Neural crest cell (in vitro differentiated cells): ENCODE measurements at places on chromosomes 5 and 9.

DNA sequence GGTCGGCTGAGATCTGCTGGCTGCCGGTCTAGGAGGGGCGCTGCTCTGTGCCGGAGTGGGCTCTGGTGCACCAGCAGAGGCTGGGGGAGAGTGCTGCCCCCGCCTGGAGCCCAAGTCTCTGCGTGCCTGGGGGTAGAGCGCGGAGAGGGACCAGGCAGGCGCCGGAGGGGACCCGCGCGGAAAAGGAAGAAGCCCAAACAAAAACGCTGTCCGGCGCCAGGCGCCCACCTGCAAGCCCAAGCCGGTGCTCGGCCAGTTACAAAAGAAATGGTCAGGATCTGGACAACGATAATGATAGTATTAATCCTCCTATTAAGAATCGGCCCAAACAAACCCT is 571 bp upstream of the S1PR3 start:
- DNase-seq = no peak

DNA sequence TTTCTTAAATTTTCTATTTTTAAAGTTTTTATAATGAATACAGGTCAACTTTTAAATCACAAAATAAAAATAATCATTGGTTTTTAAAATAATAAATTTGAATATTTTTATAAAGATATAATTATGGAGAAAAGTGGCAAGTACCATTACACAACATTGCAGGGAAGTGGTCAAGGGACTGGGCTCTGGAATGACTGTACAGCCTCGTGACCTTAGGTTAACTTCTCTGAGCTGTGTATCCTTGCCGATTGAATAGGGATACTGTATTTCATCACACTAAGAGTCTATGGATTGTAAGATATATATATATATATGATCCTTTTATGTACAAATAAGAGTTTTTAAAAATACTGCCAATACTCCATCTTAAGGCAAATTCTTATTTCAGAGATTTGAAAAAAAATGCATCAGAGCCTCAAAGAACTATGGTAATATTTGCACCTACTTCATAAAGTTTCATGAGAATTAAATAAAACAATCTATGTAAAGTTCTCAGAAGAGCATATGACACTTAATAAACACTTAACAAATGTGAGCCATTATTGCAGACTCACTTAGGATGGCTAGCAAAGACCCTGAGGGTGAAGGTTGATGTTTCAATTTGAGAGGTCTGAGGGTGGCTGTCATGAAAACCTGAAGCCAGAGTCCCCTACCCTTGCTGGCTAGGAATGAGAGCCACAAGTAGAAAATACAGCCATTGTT is 136.5 kb downstream of the CCDC192 start:
- no peak for DNase-seq

DNA sequence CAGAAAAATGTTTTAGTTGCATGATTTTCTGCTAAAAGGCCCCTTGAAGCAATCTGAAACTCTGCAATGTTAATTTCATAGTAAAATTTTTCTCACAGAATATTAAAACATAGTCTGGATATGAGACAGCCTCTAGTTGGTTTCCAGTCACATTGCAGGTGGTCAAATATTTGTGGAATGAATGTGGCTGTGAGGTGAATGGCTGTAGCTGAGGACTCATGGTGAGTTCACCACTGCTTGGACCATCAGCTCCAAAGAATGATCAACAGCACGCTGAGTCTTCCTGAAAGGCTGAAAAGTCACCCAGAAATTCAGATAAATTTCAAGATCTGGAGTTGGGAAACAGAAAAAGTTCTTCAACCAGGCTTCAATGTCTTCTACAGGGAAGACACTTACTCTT is 79.8 kb downstream of the MAT2B start:
- DNase-seq = no peak

DNA sequence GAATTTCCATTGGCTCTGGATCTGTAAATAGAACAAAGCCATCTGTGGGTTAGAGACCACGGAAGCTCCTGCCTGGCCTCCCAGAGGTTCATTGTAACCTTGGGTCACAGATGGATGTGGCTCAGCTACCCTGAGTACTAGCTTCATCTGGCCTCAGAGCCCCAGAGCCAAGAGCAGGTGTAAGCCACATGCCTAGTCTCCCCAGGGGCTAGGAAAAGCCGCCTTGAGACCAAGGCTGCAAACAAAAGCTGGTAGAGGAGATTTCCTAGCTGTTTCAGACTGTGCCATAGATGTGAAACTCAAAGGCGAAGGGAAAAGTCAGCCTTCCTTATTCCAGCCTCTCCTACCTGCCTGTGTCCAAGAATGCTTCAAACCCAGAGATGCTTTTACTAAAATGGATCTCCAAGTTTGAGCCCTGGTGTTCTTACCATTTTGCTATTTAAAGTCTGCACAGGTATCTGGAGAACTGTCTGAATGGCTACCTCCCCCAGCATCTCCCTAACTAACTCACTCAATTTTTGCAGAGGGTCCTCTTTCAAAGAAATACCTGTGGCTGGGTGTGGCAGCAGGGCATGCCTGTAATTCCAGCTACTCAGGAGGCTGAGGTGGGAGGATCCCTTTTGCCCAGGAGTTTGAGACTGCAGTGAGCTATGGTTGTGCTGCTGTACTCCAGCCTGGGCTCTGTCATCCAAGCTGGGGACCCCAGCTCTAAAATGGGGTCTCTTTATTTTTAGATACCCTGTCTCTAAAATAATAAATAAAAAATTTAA is 42.3 kb upstream of the MAP1B start:
- DNase-seq = no peak

- DNase-seq = peak; percentile 51
Observed at GRCh38 chr5:17219006-17219422, 1.6 kb downstream of the BASP1 start.

- DNase-seq = no peak
Observed at GRCh38 chr9:87658511-87658910, 67.4 kb upstream of the CTSL start.

DNA sequence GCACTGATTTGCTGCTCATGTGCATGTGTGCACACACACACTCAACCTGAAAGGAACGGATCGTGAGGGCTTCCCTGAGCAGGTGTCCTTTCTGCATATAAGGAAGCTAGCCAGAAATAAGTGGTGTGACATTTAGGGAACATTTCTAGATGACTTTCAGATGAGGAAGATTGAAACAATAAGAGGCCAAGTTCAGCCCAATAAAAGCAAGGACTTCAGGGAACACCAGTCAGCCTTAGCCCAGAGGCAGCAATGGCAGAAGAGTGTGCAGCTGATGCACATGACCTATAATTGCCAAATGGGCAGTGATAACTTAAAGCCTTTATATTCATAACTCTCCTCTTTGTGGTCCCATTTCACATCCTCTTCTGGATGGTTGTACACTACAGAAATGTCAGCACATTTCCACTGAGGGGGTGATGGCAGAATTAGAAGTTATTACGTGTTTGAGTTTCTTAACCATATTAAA is 255.5 kb downstream of the TRIM32 start:
- DNase-seq = no peak

DNA sequence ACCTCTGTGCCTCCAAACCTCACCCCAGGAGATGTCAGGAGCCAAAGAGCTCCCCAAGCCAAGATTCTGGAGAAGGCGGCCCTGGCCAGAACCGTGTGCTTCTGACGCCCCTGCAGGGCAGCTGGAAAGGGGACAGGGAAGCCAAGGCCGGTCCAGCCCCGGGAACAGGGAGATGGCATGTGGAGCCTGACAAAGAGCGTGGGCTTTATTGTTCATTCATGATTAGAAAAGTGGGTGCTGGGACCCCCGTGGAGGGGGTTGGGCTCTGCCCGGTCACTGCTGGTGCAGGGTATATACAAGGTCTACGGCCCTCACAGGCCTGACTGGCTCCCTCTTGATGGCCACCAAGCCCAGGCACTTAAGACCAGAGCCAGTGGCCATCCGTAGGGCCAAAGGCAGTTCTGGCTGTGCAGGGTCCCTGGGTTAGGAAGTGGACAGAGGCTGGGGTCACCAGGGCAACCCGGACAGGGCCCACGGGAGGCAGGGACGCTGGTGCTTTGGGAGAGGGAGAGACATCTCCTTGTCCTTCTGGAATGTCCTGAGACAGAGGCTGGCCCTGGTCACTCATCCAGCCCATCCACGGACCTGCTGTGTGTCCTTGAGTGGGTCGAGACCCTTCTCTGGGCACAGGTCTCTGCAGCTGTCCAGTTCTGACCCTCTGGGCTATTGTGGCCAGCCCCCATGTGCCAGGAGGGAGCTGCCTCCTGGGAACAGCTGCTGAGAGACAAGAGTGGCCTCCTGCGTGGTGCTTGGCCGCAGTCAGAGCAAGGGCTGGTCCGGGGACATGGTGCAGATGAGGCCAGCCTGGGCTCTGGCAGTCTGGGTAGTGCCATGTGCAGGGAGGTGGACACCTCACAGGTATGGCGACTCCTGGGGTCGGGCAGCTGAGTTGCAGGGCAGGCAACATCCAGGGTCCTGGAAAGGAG is 12.5 kb downstream of the NINJ1 start:
- no peak for DNase-seq

DNA sequence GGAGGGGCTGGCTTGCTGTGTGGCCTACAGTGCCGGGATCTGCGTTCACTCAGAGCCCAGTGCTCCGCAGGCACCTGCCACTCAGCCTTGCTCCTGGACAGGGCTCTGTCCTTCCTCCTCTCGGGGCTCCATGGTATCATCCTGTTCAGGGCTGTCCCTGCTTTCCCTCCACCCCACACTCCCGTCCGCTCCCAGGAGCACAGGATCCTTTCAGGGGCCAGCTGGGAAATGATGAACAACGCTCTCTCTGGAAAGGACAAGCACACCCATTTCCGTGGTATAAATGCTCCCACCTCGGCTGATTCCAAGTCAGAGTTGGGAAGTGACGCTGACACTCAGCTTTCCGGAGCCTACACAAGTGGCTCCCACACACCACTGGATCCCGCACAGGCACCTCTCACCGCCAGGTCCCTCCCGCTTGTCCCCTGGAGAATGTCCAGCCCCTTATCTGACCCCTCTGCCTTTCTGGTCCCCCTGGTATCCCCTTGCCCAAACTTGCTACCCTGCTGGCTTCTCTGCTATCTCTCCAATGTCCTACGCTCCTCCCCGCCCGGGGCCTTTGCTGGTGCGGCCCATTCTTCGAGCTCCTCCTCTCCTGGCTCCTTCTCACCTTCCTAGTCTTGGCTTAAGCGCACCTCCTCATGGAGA is 21.3 kb downstream of the HMCN2 start:
- no peak for DNase-seq

GRCh38 chr5:83173826-83174225 is 96.5 kb downstream of the XRCC4 start:
- no peak for DNase-seq

GRCh38 chr5:122661496-122662180 is 113.2 kb upstream of the SNX2 start:
- DNase-seq = no peak

- DNase-seq = no peak
Observed at GRCh38 chr9:135243201-135244190, 156.0 kb downstream of the OLFM1 start.

DNA sequence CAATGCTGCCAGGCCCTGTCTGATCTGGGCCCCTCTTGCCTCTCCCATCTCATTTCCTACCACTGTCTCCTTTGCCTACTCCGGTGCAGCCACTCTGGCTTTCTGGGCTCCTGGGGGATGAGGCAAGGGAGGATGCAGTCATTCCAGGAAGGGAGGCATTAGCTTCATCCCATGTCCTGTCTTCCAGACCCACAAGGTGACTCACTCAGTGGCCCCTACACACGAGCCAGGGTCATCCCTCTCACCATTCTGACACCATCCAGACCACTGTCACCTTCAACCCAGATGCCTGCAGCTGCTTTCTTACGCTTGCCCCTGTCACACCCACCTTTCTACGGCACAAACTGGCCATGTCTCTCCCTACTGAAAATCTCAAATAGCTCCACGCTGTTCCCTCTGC is 19.1 kb downstream of the ACSL6 start:
- no peak for DNase-seq

GRCh38 chr5:180487556-180487955 is 6.6 kb upstream of the CNOT6 start:
- DNase-seq = no peak

DNA sequence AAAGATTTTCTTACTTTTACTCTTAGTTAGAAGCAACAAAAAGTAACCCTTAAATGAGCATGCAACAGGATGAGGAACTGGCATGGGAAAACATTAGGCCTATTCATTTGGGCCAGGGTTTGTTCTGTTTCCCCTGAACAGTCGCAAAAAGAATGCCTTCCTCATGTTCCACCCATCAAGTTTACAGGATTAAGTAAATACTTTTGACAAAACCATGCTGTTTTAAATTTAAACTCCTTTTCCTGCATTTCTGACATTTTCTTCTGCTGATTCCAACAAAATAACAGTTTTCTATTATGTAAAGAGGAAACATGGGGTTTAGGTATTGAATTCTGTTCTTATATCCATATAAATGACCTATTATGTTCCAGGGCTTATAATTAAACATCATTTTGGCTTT is 236.6 kb upstream of the ACTBL2 start:
- DNase-seq = no peak

GRCh38 chr5:92637247-92637646 is 943.8 kb downstream of the NR2F1-AS1 start:
- no peak for DNase-seq

GRCh38 chr9:129231022-129231739 is 53.1 kb upstream of the IER5L start:
- DNase-seq = no peak

DNA sequence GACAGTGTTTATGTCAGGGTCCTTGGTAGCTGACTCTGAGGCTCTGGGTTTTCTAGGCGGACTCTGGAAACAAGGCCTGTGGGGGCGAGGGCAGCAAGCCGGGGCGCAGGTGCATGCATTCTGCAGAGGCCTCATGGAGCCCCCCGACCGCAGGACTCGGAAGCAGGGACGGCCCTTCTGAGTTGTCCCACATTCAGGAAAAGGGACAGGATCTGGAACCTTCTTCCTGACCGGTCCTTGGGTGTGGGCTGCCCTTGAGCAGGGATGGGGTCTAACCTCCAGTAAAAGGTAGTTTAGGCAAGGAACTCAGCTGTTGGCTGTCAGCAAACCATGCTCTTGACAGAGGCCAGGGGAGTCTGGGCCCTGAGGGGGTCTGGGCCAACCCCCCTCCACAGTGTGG is 7.4 kb upstream of the COL5A1 start:
- no peak for DNase-seq

DNA sequence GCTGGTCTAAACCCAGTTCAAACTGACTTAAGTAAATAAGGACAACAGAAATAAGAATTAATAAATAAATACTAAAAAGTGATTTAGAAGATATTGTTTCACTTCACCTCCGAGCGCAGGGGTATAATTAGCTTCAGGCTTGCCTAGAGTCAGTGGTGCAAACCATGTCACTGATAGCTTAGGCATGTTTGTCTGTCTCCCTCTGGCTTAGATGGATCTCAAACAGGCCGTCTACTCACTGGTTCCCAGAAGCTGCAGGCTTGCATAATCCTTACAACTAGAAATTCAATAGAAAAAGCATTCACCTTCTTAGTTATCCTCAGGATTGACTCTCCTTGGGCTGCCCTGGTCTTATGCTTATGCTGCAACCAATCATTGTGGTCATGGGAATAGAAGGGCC is 629.8 kb upstream of the WWC1 start:
- no peak for DNase-seq

GRCh38 chr5:157025093-157025698 is 33.7 kb downstream of the HAVCR1 start:
- DNase-seq = no peak

GRCh38 chr5:137587919-137588318 is 88.8 kb upstream of the SPOCK1 start:
- DNase-seq = no peak
